ENCODE measurements at places on chromosomes 1 and 21.
A peak's percentile ranks its signal among the peaks of the same experiment; 100 is the strongest.

DNA sequence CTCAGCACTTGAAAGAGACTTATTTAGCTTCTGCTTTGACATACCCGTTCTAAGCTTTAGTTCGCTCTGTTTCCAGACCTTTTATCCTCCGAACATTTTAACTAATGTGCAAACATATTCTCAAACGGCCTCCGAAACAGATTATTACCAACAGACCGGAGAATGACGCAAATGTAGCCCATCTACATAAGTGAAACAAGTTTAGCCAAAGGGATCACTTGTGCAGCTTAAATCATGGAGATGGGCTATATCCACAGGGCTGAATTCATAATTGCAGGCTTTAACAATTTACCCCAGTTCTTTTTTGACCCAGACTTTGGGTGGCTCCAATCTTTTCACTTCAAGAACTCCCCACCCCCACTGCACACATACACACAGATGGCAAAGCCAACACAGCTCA, 119.7 kb downstream of the KCNH1 start:
- no peak for DNase-seq

DNA sequence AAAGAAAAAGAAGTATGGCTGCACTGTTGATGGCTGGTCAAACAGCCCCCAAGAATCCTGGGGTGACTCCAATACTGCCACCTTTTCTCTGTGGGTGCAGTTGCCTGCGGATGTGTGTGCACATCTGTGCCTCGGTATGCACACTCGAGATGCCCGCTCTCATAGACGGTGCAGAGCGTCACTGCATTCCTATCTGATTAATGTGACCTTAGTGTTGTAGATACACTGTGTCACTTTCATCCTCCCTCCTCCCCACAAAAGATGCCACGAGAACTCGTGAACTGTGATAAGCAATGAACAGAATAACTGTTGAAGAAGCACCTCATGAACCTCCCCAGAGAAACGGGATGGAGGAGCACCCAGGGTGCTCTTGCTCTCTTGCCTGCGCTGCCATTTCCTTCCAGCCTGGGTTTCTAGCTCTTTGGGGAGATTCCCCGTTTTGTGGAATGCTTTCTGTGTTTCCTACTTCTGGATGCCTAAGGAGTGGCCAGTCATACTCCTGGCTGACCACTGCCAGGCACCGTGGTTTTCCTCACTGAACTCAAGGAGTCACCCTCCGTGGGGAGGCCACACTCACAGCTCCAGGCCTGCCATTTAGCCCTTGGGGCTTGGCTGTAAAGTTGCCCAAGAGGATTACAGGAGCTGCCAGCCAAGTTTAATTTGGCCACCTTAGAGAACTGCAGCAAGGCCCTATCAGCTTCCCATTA, 32.0 kb downstream of the NTPCR start:
- no peak for DNase-seq

DNA sequence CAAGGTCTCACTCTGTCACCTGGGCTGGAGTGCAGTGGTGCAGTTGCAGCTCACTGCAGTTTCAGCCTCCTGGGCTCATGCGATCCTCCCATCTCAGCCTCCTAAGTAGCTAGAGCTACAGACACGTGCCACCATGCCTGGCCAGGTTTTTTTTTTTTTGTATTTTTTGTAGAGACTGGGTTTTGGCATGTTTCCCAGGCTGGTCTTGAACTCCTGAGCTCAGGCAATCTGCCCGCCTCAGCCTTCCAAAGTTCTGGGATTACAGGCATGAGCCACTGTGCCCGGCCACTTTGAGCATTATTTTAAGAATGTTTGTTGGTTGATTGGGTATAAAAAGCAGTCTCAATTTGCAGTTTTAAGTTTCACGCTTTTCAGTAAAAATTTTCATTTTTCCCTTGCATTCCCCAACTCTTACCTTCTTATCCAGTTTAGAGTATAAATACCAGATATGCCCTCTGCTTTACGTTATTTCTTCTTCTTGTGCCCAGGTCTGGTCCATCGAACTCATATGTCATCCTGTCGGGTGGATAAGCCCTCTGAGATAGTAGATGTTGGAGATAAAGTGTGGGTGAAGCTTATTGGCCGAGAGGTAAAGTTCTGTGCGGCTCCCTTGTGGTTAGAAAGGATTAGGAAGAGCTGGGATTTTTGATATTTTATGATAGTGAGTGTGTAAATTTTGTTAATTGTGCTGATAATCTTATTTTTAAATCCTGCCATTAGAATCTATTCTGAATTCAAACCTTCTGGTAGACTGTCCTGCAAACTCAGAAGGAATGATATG, 36.0 kb downstream of the FABP3 start:
- no peak for DNase-seq

DNA sequence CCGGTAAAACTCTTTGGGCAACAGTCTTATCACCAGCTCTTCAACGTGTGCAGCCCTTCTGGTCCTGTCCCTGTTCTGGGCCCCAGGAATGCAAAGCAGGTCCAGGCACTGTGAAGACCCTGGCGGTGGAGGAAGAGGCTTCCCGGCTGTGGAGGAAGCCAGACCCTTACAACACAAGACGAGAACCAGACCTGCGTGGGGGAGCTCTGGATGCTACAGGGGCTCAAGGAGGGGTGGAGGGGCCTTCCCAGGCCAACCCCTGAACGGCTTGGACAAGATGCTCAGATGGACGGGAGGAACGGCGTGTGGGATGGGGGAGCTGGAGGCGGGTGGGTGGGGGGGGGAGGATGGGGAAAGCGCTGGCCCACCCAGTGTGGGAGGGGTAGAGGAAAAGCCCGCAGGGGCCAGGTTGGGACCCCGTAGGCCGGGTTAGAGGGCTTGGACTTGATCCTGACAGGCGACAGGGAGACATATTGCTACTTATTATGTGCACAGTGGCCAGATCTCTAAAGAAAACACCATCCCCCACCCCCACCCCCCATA, 5.1 kb upstream of the OLIG2 start:
- no peak for DNase-seq

DNA sequence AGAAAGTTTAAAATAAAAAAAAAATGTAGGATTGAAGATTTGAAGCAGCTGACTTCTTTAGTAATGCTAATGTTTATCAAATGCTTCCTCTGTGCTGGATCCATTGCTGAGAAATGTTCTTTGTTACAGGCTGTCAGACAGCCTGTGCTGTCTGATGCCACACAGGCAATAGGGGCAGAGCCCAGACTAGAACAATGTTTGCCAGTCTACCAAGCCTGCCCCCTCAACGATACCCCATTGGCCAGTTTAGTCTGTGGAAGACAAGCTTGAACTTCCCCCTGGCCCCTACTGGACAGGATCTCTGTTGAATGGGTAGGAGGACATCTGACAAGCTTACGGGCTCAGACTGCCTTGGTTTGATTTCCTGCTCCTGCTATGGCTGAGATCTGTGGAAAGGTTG, 79.4 kb downstream of the PAPPA2 start:
- no peak for DNase-seq

DNA sequence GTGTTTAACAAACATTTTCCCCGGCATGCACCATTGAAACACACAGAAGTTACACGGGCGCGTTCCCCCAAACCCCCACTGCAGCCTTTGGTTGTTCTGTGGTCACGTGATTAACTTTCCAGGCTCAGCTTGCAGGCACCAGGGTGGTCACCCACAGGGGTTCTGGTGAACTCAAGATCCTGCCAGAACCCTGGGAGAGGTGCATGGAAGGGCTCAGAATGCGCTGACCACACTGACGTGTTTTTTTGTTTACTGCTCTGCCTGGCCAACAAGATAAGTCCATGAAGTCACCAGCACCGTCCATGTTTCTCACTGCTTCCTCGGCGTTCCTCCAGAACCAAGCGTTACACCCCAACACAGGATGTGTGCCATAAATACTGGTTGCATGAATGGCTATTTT, 229.5 kb upstream of the VAMP3 start:
- DNase-seq, result no peak

- no peak for DNase-seq
These were observed 155.0 kb upstream of the BEND5 start for GRCh38 chr1:48931506-48932192.

DNA sequence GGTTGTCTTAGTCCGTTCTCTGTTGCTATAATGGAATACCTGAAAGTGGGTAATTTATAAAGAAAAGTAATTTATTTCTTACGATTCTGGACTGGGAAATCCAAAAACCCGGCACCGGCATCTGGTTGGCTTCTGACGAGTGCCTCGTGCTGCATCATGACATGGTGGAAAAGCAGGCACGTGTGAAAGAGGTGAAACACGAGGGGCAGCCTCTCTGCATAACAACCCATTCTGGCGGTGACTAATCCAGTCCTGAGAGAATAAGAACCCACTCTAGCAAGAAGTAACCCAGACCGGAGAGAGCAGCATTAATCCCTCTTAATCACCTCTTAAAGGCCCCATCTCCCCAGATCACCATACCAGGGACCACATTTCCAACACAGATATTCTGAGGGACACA, 2.7 kb upstream of the EDEM3 start:
- no peak for DNase-seq

DNA sequence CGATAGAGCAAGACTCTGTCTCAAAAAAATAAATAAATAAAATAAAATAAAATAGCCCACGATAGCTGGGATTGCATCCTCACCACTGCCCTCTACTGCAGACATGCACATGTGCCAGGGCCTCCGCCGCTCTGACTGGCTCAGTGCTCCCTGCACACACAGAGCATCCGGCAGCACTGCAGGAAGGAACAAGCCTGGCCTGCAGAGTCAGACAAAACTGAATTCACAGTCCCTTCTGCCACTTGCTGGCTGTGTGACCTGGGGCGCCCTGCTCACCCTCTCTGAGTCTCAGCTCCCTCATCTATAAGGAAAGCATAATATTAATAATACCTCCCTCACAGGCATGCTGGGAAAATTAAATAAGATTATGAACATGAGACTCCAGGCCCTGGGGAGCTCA, 35.4 kb downstream of the CSMD2 start:
- DNase-seq, result no peak

DNA sequence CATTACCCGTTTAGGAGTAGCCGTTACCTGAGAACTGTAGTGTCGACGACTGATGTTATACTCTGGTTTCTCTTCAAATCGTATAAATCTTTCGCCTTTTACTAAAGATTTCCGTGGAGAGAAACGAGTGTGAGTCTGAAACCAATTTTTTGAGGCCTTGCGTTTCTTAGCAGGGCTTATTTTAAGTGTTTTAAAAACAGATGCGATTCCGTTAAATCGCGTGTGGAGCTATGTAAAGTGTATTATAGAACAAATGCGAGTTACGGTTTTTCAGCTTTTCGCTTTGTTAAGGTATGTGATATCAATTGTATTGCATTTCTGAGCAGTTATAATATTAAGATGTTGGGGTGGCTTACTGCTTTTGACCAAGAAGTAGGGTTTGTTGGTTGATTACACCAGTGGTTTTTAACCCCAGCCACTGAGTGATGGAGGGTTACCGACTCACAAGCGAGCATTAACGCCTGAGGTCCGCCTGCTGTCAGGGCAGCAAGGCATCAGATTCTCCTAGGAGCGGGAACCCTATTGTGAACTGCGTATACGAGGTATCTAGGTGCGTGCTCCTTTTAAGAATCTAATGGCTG, 18.0 kb downstream of the KIAA2013 start:
- peak; percentile 100 for DNase-seq

GRCh38 chr1:79363430-79363829, 356.9 kb upstream of the ADGRL4 start:
- no peak for DNase-seq

DNA sequence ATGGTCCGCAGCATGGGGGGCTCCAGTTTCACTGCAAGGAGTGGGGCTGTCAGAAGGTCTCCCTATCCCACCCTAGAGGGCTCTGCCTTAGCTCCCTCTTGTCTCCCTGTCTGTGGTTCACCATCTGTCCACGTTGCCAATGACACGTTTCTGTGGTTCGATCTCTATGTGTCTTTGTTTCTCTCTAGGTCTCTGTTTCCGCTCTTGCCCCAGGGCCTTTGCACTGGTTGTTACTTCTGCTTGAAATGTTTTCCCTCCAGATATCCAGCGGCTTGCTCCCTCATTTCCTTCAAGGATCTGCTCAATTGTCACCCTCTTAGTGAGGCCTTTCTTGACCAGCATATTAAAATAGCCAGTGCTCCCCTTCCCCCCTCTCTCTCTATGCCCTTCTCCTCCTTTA, 8.5 kb upstream of the MRPS15 start:
- DNase-seq, result no peak

DNA sequence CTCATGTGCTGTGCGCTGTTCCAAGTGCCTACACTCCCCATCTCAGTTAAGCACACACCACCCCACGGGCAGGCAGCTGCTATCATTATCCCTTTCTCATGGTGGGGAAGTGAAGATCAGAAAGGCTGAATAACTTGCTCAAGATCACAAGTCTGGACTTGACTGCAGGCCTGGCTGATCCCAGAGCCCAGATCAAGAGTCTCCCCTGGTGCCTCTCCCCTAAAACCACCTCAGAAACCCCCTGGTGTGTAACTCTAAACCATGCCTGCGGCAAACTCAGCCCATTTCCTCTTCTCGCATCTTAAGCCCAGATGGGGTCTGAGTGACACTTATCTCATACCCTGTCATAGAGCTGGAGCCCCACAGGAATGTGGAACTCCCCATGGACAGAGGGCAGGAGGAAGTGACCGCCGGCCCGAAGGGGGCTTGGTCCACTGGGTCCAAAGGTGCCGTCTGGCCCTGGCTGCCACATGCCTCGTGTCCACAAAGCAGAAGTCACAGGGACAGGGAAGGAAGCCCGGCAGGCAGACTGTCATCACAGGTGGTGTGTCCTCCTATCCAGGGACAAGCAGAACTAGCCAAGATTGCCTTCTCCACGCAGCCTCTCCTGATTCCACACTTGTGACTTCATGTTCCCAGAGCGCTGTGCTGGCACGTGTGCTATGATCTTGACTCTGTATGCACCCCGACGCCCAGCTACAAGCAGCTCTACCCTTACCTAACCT, 92.1 kb downstream of the SYF2 start:
- no peak for DNase-seq

DNA sequence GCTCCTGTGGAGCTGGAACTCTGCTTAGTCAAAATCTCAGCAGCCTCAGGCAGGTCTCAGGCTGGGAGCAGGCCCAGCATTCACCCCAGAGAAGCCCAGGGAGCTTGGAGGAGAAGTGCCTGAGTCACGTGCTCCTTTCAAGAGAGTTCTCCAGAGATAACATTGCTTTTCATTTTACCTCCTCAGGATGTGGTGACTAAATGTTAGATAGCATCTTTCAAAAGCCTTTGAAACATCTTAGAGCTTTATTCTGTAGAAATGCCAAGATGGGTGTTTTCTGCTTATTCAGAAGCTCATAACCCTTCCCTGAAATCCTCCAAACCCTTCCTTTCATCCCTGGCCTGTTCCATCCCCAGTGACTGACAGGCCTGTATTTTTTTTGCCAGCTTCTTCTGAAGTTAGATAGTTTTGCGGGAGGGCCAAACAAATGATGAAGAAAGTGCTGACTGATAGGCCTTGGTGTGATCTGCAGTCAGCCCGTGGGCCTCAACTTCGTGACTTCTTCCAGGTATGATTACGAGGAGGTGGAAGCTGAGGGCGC, 58.0 kb downstream of the PGM1 start:
- DNase-seq, result no peak
